Ovary (tissue), 10 donors: ENCODE measurements at places on chromosomes 5 and 9. TPM values are rescaled to one million over a fixed set of nuclear protein-coding genes. Genes with fewer than 3 reads are reported as not detected.

The CDX1 gene
- 0.66 TPM for total RNA-seq

- no peak for DNase-seq
- no peaks in the 10 kb centered on the region for H3K27me3 ChIP-seq
- H3K36me3 ChIP-seq: no peaks in the 10 kb centered on the region
- H3K27ac ChIP-seq: no peak overlapping the region
These were observed 130.2 kb upstream of the ELL2 start for GRCh38 chr5:96091874-96092273.

The GARIN3 gene
- not detected for total RNA-seq

DNA sequence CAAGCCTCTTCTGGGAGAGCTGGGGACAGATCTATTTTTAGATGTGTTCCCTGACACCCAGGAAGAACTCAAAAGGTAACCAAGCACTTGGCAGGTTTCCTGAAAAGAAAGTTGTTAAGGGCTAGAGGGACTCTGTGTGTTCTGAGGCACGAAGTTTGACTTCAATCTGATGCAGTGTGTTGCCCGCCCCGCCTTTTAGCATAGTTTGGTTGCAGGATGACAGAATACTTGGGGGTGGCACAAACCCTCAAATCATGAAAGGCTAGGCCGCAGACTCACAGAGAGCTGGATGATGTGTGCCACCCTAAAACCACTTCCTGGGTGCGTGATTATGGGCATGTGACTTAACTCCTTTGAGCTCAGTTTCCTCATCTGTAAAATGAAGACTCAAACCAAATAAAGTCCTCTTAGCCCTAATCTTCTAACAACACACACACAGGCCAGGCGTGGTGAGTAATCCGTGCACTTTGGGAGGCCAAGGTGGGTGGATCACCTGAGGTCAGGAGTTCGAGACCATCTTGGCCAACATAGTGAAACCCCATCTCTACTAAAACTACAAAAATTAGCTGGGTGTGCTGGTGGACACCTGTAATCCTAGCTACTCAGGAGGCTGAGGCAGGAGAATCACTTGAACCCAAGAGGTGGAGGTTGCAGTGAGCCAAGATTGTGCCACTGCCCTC is 12.8 kb upstream of the NDFIP1 start:
- H3K36me3 ChIP-seq: no peaks in the 10 kb centered on the region
- H3K4me3 ChIP-seq: no peak overlapping the region
- H3K4me1 ChIP-seq: no peaks in the 10 kb centered on the region
- no peak overlapping the region for H3K27ac ChIP-seq
- DNase-seq: no peak

DNA sequence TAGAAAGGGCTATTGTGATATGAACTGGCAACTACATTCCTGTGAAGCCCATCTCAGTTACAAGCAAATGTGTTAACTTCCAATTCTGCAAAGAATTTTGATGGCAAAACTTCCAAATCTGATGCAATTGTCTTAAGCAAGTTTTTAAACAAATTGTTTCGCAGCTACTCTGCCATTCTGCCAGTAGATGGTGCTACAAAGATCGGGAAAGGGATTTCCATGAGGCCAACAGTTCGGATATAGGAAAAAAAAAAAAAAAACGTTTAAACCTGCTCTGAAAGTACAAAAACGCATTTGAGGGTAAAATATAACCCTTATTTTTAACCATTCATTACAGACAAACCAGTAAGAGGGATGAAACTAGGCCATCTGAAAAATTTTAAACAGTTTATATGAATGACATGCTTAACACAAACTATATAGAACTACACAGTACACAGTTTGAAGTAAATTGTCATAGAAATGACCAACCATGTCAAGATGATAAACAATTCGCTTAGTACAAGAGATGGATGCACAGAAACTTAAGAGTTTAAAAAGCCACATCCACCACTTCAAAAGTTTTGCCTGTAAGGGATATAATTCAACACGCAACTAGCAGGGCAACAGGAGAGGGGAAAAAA is 2.2 kb downstream of the HNRNPA0 start:
- H3K27me3 ChIP-seq: no peaks in the 10 kb centered on the region
- peak overlapping the region; percentile 97 for H3K27ac ChIP-seq
- H3K4me3 ChIP-seq: peak overlapping the region; percentile 91
- H3K4me1 ChIP-seq: no peaks in the 10 kb centered on the region

- DNase-seq: no peak
- H3K27ac ChIP-seq: no peak overlapping the region
- no peaks in the 10 kb centered on the region for H3K27me3 ChIP-seq
- H3K36me3 ChIP-seq: no peaks in the 10 kb centered on the region
- no peaks in the 10 kb centered on the region for H3K4me1 ChIP-seq
These were observed 1217.3 kb downstream of the PTPRD start for GRCh38 chr9:9395539-9395938.

The TMEM252 gene
- not detected for total RNA-seq

The EEIG1 gene
- total RNA-seq: 43.4 TPM

The ITK gene
- 0.50 TPM for total RNA-seq

DNA sequence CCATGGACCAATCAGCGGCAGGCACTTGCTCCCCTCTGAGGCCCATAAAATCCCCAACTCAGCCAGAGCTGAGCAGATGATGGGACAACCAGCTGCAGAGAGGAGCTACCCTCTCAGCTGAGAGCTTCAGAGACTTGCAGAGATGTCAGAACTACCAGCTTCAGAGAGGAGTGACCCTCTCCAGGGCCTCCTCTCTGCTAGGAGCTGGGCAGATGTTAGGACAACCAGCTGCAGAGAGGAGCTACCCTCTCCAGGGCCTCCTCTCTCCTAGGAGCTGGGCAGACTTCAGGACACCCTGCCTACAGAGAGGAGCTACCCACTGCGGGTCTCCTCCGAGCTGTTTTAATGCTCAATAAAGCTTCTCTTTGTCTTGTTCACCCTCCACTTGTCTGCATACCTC is 3.0 kb upstream of the AUH start:
- H3K27ac ChIP-seq: no peak overlapping the region
- no peaks in the 10 kb centered on the region for H3K36me3 ChIP-seq
- DNase-seq: no peak
- no peak overlapping the region for H3K4me3 ChIP-seq
